T1000 (cell line): ENCODE measurements at places on chromosomes 11 and 22.

- DNase-seq, result no peak
Measured at GRCh38 chr22:19321757-19322156, 30.2 kb upstream of the CLTCL1 start.

DNA sequence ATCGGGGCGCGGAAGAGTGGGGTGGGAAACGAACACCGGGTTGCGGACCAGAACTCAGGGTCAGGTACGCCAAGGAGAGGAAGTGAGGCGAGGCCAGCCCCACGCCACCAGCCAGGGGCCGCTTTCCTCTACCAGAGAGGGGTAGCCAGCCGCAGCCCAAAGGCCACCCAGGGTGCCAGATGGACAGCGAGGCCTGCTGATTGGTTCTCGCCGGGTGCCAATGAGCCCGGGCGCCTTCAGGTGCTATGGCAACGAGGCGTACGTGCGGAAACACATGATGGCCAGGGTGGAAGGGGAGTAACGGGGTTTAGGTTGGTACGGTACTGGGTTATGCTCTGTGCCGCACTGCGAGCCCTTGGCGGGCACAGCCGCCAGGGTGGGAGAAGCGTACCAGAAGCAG, 128.9 kb downstream of the SERGEF start:
- DNase-seq, result no peak

GRCh38 chr11:8321876-8322275, 58.2 kb upstream of the LMO1 start:
- no peak for DNase-seq

DNA sequence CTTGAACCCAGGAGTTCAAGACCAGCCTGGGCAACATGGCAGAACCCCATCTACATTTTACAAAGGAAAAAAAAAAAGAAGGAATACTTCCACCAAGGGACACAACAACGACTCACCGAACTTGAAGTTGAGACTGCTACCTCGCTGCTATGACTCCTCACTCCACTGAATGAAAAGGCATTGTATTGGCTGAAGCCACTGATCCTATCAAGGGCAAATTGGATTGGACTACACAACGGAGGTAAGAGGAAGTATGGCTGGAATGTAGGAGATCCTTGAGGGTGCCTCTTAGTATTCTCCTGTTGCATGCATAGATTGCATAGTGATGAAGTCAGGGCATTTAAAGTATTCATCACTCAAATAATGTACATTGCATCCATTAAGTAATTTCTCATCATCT, 97.9 kb downstream of the CWF19L2 start:
- no peak for DNase-seq

- no peak for DNase-seq
Measured at GRCh38 chr22:48760481-48761390, 1066.9 kb downstream of the BRD1 start.

GRCh38 chr22:31569126-31569525, 72.8 kb downstream of the SFI1 start:
- DNase-seq, result no peak

- DNase-seq, result no peak
Measured at GRCh38 chr11:15204711-15205110, 90.0 kb downstream of the INSC start.

DNA sequence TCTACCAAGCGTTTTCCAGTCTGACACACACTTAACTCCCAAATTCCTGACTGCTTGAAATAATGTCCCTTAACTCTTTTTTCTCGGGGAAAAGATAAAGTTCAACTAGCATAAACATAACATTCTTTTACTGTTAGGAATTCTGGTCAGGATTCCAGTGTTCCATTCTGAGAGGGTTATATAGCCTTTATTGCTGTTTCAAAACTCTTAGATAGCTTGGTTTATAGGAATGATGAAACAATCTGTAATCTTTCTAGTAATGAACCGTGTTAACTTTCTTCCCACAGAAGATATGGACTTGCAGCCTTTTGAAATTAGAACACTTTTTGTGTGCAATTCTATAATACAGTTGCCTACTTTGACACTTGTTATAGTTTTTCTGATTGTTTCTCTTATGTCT, 8.6 kb downstream of the REXO2 start:
- no peak for DNase-seq

DNA sequence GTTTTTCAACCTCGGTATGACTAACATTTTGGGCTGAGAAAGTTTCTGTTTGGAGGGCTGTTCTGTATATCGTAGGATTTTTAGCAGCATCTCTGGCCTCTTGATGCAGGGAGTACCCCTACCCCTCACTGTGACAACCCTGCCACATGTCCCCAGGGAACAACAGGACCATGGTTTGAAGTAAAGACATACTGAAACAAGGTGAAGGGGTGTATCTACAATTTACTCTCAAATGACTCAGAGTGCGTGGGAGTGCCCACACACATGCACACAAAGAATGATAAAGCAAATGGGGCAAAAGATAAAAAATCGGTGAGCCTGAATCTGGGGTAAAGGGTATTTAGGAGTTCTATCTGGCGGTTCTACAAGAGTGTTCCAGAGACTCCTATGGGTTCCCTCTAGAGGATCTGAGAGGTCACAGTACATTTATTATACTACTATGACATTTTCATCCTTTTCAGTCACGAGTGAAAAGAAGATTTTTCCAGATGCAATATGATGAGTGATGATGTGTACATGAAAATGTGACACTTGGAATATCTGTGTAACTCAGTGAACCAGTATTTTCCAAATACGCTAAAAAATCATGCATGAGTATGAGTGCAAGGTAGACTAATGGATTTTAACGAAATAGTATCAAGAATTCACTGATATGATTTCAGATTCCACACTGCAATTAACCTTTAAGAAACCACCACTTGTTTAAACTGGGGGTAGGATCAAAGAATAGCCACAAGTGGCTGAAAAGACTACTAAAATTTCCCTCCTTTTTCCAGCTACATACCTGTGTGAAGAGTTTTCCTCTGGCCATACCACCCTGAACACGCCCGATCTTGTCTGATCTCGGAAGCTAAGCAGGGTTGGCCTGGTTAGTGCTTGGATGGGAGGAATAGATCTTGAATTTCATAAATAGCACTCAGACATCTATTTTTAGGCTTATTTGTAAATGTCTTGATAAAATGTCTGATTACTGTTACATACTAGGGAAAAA, 56.3 kb upstream of the YPEL1 start:
- DNase-seq, result no peak

DNA sequence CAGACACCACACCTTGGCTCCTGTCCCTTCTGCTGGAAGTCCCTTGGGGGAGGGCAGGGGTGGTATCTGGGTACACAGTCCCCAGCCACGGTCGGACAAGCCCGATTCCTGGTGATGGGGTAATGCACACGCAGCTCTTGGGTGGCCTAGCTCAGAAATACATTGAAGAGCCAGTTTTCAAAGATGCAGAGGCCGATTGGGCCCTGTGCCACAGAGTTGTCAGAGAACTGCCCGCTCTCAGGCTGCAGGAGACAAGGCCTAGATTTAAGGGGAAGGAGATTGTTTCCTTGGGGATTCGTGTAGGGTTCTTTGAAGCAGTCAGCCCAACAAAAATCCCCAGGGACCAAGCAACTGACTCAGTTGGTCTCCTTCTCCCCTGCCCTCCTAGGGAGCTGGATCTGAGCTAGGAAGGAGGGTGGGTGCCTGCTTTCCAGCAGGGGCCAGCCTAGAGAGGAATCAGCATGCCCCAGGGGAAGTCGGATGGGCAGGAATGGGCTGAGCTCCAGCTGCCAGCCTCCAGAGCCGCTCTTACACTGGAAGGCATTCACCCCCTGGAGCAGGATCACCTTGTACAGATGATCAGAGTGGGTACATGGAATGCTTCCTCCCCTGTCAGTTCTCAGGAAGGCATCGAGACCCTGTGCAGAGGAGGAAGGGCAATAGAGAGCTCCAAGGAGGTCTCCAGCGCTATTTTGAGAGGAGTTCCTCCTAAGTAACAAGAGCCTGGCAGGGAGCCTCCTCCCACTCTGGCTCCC, 3.3 kb upstream of the SCN4B start:
- DNase-seq, result no peak

DNA sequence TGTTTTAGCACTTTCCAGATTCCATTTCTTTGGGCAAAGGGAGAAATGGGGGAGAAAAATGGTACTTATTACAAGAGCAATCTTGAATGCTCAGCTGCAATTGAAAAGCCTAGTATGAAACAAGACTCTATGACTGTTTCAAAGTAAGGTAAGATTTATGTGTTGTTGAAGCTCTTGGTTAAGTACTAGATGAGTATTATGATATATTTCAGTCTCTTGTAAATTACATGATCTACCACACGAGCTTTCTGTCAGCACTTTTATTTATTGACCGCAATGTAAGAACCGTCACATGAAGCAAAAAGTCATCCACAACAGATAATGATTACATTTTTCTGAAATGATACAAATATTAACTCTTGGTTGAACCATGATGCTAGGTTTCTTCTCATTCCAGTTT, 906.7 kb upstream of the CHORDC1 start:
- DNase-seq, result no peak

DNA sequence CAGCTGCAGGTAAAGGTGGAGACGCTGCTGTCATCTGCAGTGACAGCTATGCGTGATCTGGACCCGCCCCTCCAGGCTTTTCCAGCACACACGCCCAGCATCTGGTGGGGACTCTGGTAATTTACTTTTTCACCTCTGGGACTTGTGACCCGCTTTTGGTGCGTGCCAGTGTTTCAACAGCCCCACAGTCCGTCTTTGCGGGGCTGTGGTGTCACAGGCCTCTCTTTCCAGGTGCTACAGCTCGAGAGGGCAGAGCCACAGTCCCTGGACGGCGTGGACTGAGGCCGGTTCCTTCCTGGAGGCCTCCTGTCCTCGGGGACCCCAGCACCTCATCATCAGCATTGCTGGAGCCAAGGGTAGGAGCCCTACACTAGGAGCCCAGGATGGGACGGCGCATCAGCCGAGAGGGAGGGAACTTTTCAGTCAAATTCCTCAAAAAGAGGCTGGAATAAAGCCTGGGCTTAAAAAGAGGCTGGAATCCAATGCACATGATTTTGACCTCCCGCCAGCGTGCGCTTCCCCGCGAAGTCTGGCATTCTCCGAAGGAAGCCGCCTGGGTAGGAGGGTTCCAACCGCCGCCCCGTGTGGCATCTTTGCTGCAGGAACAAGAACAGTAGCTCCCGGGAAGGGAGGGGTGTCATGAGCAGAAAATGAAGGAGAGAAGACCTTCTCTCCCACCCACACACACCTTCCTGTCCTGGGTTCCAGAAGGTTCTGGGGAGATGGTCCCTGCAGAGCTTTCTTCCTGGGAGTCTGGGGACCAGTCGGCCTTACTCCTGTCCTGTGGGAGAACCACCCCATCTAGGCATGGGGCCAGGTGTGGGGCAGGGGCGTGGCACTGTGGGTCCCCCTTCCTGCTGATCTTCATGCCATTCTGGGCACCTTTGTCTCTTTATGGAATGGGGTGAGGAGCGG, 25.7 kb upstream of the KRTAP5-7 start:
- no peak for DNase-seq

- no peak for DNase-seq
Measured at GRCh38 chr11:85685125-85685819, 723 bp downstream of the CCDC89 start.
